Endothelial cell of umbilical vein (primary cell): ENCODE measurements at places on chromosomes 6 and 20. TPM values are rescaled to one million over a fixed set of nuclear protein-coding genes. Genes with fewer than 3 reads are reported as not detected.

DNA sequence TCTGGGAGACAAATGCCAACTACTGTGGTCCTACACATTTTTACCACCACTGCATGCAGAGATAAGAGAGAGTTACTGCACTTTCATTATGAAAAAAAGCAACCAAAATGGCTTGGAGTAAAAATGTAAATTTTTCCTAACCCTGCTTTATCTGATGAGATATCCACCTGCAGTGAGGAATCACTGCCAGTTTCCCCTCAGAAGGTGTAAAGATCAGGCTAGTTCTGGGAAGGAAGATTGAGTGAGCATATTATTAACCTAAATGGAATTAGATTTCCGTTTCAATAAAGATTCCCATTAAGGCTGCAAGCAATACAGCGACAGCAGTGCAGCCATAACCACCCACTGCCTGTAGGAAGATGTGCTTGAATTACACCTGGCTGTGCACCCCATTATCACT lies 84.9 kb downstream of the QRSL1 start:
- no peak for DNase-seq

- no peak for DNase-seq
Measured at GRCh38 chr6:36133912-36134311, 3.6 kb downstream of the MAPK13 start.

- DNase-seq, result no peak
Measured at GRCh38 chr6:4324746-4325145, 189.4 kb upstream of the ECI2 start.

CD24 gene
- total RNA-seq, result 1.2 and 2.5 TPM in 2 replicates

SLC22A16 gene
- not detected in 2 replicates for total RNA-seq

DNA sequence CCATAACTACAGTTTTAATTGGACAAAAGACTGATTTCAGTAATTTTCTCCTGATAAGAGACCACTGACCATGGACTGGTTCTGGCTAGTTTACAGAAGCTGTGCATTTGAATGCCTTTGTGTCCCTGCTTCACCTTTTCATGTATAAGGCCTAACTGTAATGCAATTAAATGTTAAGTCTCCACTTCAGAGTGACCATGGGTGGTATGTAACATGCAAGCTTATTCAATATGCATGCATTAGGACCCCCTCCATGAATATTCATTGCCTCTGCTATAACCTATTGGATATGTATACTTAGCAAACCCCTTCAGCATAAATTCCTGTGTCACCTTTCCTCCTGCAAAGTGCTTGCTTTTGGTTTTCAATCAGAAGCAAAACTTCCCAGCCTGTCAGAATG lies 2.2 kb downstream of the UBD start:
- DNase-seq, result no peak

ADGB gene
- total RNA-seq, result not detected in 2 replicates

DNA sequence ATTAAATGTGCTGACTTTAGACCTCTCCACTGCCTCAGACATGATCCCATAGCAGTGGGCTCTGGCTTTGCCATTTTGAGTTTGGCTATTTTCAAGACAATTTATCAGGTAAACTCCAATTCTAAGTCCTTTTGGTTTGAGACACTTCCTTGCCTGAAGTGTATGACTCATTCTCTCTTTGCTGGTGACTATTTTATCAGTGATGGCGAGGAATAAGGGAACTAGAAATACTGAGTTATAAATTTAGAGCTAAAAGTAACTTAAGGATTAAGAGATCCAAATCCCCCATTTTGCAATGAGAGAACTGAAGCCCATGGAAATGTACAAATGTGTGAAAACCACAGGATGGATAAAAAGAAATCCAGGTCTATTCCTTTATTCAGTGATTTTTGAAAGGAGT lies 30.9 kb upstream of the CD83 start:
- no peak for DNase-seq

DNA sequence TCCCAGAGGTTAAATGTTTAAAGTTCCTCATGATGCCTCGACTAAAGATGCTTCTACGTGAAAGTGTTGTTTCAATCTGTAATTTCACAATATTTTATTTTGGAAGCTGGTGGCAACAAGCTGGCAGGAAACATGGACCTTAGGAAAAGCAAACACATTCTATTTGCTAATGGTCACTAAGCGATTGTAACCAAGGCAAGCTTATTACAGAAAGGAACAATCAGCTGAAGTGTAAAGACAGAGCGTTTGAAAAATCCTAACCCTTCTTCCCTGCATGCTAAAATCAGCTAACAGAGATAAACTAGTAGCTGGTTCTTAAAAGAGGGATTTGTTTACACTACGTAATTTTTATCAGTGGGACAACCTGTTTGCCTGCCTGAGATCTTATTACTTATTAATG lies 50.0 kb downstream of the IL20RA start:
- DNase-seq, result no peak

DNA sequence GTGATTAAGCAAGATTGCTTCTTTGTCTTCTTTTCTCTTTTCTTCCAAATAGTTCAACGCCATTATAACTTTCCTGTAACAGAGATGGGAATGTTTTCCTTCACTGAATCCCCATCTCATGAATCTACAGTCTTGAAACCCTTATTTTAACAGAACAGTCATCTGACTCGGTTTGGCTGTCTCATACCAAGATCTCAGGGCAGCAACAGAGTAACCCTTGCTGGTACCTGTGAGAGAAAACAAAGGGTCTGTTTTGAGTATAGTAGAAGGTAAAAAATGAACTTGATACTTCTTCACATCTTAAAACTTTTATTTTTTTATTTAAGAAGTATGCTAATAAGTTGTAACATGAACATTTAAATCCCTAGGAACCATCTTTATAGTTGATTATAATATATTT lies 19.6 kb upstream of the DSE start:
- DNase-seq, result no peak

TAF4 gene
- total RNA-seq, result 15.2 and 19.5 TPM in 2 replicates

- peak; percentile 62 for DNase-seq
Measured at GRCh38 chr6:128275030-128275429, 245.4 kb downstream of the PTPRK start.

TASP1 gene
- 7.5 and 8.9 TPM in 2 replicates for total RNA-seq

FNDC1 gene
- 0.04 TPM in 1 of 2 replicates, not detected in the other for total RNA-seq

GRCh38 chr6:133891927-133892812 lies 3.3 kb downstream of the TCF21 start:
- DNase-seq, result peak; percentile 17

DNA sequence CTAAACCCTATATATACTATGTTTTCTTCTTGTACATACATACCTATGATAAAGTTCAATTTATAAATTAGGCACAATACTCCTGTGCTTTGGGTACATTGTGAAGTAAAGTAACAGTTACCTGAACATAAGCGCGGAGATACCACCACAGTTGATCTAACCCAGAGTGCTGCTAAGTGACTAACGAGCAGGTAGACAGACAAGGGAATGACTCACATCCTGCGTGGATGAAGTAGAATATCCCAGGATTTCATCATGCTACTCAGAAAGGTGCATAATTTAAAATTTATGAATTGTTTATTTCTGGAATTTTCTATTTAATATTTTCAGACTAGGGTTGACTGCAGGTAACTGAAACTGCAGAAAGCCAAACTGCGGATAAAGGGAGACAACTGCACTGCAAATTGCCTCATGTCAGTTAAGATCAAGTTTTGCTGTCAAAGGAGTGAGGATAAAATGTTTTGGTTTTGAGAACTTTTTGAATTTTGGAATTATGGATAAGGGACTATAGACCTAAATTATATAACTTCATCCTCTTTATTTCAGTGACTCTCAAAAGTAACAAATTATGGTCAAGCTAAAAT lies 14.4 kb downstream of the MKKS start:
- DNase-seq, result no peak
